ENCODE measurements at places on chromosomes 11 and 22.

DNA sequence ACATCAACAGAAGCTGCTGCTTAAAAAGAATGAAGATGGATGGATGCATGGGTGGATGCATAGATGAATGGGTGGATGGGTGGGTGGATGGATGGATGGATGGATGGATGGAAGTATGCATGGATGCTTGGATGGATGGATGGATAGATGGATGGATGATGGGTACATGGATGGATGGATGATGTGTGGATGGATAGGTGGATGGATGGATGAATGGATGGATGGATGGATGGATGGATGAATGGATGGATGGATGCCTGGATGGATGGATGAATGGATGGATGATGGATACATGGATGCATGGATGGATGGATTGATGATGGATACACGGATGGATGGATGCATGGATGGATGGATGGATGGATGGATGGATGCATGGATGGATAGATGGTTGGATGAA is 110.8 kb downstream of the LDLRAD3 start:
- peaks cover 4% of the 10 kb centered on the region for H3K4me1 ChIP-seq
- no peaks in the 10 kb centered on the region for H3K27me3 ChIP-seq
- no peak overlapping the region for H3K4me3 ChIP-seq

DNA sequence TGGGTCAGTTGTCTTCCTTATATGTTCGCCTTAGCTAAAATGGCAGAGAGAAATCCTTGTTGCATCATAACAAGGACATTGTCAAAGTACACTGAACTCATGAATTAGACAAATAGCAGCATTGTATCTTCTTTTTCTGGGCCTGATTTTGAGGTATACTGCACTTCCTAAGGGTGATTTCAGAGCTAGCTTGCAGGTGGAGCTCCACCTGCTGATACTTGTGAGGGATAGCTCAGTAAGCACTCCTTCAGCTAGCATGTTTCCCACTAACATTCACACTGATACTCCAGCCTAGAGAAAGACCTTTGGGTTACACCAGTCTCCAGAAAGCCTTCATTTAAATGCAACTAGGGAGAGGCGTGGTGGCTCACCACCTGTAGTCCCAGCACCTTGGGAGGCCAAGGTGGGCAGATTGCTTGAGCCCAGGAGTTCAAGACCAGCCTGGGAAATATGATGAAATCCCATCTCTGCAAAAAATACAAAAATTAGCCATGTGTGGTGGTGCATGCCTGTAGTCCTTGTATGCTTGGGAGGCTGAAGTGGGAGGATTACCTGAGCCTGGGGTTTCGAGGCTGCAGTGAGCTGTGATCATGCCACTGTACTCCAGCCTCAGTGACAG is 29.8 kb downstream of the JAM3 start:
- H3K27me3 ChIP-seq, result no peaks in the 10 kb centered on the region
- no peak overlapping the region for H3K4me3 ChIP-seq
- no peaks in the 10 kb centered on the region for H3K36me3 ChIP-seq

DNA sequence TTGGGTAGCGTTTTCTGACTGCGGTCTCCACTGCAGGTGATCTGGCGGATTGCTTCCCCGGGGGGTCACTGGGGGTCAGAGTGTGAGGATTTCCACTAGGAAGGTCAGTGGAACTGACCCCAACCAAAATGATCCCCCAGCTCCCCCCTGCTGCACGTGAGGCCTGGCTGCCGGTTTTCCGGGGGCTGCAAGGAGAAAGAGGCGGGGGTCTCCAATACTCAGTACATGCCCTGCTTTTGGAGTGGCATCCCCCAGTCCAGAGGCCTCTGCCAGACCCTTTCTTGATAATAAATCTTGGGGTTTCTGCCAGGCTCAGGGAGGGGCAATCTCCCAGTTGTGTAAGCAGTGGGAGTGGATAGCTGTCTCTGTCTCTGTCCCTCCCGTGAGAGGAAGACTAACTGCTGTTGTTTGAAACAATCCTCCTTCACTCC is 71.5 kb upstream of the RTL6 start:
- no peak for DNase-seq
- no peaks in the 10 kb centered on the region for H3K27me3 ChIP-seq
- H3K27ac ChIP-seq, result no peak overlapping the region
- no peak overlapping the region for H3K4me3 ChIP-seq
- H3K4me1 ChIP-seq, result no peaks in the 10 kb centered on the region
- no peaks in the 10 kb centered on the region for H3K36me3 ChIP-seq

DNA sequence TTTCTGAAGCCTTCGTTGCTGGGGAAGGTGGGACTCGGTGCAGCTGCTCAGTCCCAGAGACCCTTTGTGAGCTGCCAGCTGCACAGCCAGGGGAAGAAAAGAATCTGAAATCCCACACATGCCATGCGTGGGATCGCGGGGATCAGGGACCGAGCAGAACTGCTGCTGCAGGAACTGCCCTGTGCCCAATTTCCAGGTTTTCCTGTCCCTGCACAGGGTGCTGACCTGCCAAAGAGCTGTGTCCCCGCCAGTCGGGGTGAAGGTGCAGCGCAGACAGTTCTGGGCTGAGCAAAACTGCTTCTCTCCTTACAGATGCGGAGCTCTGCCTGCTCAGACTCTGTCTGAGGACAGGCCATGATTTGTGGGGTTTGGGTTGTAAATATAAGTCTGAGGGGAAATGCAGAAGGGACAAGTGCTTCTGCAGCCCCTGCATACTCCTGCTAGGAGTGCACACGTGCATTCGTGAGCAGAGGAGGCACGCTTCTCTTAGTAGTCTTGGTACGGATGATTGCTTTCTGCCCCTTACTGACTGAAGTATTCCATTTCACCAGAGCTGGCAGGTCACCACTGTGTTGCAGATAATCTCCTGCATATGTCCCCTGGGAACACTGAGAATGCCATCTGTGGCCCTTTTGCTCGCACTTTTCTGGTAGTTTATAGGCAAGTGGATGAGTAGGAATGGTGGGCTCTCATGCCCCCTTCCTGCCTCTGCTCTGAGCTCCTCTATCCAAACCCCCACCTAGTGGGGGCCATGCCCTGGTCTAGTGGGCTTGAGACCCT is 141.4 kb downstream of the PARVA start:
- no peak overlapping the region for H3K27ac ChIP-seq
- H3K27me3 ChIP-seq, result no peaks in the 10 kb centered on the region
- no peaks in the 10 kb centered on the region for H3K36me3 ChIP-seq
- no peak overlapping the region for H3K4me3 ChIP-seq
- no peak for DNase-seq

DNA sequence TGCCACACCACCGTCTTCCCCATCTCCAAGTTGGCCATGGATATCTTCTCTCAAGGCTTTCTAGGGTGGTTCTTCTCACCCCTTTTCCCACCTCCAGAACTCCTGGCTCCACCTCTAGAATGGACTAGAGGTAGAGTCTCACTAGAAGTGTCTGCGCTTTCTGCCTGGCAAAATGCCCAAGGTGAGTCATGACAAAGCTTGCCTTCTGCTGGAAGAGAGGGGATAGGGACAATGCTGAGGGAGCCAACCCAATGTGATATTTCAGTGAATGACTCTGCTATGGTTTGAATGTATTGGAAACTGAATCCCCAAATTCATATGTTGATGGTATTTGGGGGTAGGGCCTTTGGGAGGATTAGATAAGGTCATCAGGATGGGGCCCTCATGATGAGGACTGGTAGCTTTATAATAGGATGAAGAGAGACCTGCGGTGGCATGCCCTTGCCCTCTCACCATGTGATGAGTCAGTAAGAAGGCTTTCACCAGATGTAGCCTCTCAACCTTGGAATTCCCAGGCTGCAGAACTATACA is 4.1 kb upstream of the CD82 start:
- H3K36me3 ChIP-seq, result no peaks in the 10 kb centered on the region
- H3K4me3 ChIP-seq, result no peak overlapping the region
- no peak overlapping the region for H3K27ac ChIP-seq
- H3K4me1 ChIP-seq, result peaks cover 26% of the 10 kb centered on the region
- DNase-seq, result no peak

DNA sequence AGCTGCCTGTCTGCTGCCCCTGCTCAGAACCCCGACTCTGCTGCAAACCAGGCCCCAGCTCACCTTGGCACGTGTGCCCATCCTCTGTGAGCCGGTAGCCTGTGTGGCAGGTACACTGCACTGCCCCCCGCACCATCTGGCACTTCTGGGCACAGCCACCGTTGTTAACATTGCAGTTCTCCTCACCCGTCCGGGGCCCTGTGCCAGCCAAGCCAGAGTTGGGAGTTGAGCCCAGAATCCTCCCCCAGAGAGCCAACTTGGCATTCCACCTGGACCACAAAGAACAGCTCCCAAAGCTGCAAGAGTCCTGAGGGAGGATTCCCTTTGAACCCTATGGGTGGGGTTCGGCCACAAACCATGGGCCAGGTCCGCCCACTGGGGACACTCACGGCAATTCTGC is 22.5 kb downstream of the LRP4 start:
- peaks cover 19% of the 10 kb centered on the region for H3K36me3 ChIP-seq
- no peaks in the 10 kb centered on the region for H3K27me3 ChIP-seq
- DNase-seq, result no peak

GRCh38 chr11:69002570-69003231 is 10.3 kb downstream of the MRGPRF start:
- H3K27me3 ChIP-seq, result no peaks in the 10 kb centered on the region
- DNase-seq, result no peak
- no peak overlapping the region for H3K4me3 ChIP-seq
- H3K27ac ChIP-seq, result no peak overlapping the region

GRCh38 chr11:3639841-3640240 is 2.0 kb downstream of the ART5 start:
- no peak for DNase-seq
- H3K4me1 ChIP-seq, result no peaks in the 10 kb centered on the region
- H3K36me3 ChIP-seq, result no peaks in the 10 kb centered on the region
- H3K27me3 ChIP-seq, result no peaks in the 10 kb centered on the region
- no peak overlapping the region for H3K27ac ChIP-seq

DNA sequence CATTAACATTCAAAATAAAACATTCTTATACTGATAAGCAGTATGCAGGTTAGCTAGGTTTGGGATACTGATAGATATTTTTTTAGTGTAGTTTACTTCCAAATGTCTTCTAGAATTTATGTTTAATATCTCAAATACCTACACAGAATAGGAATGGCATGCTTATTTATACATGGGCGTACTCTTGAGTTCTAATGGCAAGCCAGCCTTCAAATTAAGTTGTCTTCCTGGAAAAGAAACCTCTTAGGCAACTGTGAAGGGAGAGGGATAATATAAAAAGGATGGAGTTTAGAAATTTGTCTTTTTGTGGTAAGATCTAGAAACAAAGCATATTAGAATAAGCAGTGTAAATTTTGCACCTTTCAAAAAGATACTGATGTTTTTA is 65.4 kb downstream of the MTMR3 start:
- no peaks in the 10 kb centered on the region for H3K27me3 ChIP-seq
- peaks cover 21% of the 10 kb centered on the region for H3K4me1 ChIP-seq
- H3K27ac ChIP-seq, result no peak overlapping the region
- no peaks in the 10 kb centered on the region for H3K36me3 ChIP-seq
- DNase-seq, result no peak
- no peak overlapping the region for H3K4me3 ChIP-seq

DNA sequence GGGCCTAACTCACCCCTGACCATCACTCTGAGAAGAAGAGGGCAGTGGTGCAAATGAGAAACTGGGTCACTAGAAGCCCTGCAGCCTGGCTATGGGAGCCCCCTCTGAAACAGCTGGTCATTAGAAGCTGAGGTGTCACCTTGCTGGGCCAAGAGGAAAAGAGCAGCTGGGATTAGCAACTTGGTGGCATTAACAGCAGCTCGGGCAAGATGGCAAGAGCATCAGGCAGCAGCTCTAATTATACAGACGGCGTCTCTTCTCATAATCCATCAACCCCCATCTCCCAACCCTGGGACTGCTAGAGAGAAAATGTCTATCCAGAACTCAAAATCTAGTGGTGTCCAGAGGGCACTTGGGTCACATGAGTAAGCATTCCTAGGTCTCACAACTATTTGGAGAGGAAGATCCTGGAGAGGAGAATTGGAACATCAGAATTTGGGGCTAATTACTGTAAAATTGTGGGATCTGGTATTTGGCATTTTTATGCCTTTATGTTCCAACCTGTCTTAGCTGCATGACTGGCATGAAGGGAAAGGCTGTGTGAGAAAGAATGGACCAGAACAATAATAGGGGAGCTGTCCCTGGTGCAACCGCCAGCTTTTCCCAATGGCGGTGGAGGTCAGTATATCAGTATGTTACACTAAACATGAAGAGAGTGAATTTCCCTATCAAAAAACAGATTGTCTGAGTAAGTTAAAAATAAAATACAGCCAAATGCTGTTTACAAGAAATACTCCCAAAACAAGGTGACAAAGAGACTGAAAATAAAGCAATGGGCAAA is 7.6 kb upstream of the LMO1 start:
- H3K27me3 ChIP-seq, result peaks cover 91% of the 10 kb centered on the region
- H3K4me3 ChIP-seq, result no peak overlapping the region
- no peaks in the 10 kb centered on the region for H3K4me1 ChIP-seq

- no peak overlapping the region for H3K27ac ChIP-seq
- H3K36me3 ChIP-seq, result no peaks in the 10 kb centered on the region
- peaks cover 30% of the 10 kb centered on the region for H3K4me1 ChIP-seq
- DNase-seq, result peak; percentile 78
These were observed 51.2 kb upstream of the EMID1 start for GRCh38 chr22:29154364-29155048.

DNA sequence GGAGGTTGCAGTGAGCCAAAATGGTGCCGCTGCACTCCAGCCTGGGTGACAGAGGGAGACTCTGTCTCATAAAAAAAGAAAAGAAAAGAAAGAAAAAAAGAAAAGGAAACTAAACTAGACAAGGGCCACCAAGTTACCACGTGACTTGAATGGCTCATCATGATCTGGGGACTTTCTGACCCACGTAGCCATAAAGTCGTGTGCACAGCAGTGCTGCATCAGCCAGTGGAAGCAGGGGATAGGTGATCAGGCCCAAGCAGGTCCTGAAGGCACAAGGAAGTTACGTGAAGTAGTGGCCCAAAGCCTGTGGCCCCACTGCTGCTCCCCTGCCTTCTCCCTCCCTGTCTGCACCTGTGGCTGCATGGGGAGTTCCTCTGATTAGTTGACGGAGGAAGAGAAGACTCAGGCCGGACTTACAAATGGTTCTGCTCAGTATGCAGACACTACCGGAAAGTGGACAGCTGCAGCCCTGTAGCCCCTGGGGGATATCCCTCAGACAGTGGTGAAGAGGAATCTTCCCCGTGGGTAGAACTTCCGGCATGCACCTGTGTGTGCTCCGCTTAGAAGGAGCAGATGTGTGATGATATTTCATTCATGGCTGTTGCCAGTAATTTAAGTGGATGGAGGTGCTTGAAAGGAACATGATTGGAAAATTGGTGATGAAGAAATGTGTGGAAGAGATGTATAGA is 18.2 kb upstream of the CD81 start:
- no peaks in the 10 kb centered on the region for H3K27me3 ChIP-seq
- no peaks in the 10 kb centered on the region for H3K4me1 ChIP-seq
- H3K36me3 ChIP-seq, result no peaks in the 10 kb centered on the region

DNA sequence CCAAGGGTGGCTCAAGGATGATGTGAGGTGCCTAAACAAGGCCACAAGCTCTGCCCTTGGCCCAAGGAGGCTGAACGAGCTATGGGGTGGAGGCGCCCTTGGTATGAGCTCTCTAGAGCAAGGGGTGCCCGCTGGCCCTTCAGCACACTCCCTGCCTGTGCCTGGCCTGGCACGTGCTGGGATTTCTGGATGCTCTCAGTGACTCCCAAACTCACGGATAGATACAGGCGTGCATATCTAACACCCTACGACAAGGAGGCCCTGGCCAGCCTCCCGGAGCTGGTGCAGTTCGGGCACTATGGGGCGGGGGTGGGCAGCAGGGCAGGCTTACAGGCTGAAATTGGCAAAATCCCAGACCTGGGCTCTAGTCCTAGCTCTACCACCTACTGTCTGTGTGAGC is 30.6 kb downstream of the SCUBE1 start:
- peaks cover 5% of the 10 kb centered on the region for H3K27me3 ChIP-seq
- no peak overlapping the region for H3K4me3 ChIP-seq
- H3K36me3 ChIP-seq, result no peaks in the 10 kb centered on the region
- H3K4me1 ChIP-seq, result peaks cover 22% of the 10 kb centered on the region
- DNase-seq, result no peak
- no peak overlapping the region for H3K27ac ChIP-seq

Measured in A673 (cell line).